Peyer's patch (tissue), 4 donors: ENCODE measurements at places on chromosomes 16 and 17. TPM values are rescaled to one million over a fixed set of nuclear protein-coding genes. Genes with fewer than 3 reads are reported as not detected.

GRCh38 chr17:44798356-44798755 lies 31.7 kb downstream of the GJC1 start:
- H3K27ac ChIP-seq: peak overlapping the region; percentile 72
- DNase-seq: no peak
- no peaks in the 10 kb centered on the region for H3K36me3 ChIP-seq
- no peaks in the 10 kb centered on the region for H3K4me1 ChIP-seq

DNA sequence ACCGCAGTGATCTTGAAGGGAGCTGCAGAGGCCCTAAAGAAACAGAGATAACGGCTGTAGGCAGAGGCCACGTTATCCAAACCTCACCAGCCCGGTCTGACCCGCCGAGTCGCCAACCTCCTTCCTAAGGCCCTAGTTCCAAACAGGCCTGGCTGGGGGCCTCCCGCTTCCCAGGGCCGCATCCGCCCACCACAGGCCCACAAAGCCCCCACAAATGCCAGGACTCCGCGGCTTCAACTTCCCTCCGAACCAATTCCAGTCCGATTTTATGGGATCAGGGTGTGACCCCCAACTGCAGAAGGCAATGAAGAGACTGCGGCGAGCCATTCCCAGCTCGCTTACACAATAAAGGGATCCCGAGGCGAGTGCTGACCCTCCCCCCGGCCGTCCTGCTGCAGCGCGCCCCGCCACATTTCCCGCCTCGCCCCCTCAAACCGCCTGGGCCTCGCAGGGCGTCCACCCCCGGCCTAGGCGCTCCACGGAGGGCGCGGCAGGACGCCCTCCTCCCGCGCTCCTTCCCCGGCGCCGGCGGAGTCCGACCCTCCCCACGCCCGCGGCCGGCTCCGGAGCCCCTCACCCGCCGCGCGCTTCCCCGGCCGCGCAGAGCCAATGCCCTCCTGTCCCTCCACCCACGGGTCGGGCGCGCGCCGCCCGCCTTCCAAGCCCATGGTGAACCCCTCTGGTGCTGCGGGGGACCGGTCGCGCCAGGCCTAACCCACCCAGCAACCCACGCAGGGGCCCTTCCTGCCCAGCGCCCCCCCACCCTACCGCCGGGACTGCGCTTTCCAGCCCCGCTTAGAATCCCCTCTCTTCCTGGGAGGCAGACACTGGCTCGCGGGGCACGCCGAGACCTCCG lies 926 bp downstream of the MYH10 start:
- peaks cover 12% of the 10 kb centered on the region for H3K27me3 ChIP-seq
- no peaks in the 10 kb centered on the region for H3K36me3 ChIP-seq
- peaks cover 7% of the 10 kb centered on the region for H3K4me1 ChIP-seq
- peak overlapping the region; percentile 60 for H3K27ac ChIP-seq

- no peak for DNase-seq
- no peaks in the 10 kb centered on the region for H3K27me3 ChIP-seq
- no peaks in the 10 kb centered on the region for H3K4me1 ChIP-seq
- no peak overlapping the region for H3K27ac ChIP-seq
- H3K4me3 ChIP-seq: no peak overlapping the region
These were observed 8.1 kb upstream of the CAPN15 start for GRCh38 chr16:519425-519824.

DNA sequence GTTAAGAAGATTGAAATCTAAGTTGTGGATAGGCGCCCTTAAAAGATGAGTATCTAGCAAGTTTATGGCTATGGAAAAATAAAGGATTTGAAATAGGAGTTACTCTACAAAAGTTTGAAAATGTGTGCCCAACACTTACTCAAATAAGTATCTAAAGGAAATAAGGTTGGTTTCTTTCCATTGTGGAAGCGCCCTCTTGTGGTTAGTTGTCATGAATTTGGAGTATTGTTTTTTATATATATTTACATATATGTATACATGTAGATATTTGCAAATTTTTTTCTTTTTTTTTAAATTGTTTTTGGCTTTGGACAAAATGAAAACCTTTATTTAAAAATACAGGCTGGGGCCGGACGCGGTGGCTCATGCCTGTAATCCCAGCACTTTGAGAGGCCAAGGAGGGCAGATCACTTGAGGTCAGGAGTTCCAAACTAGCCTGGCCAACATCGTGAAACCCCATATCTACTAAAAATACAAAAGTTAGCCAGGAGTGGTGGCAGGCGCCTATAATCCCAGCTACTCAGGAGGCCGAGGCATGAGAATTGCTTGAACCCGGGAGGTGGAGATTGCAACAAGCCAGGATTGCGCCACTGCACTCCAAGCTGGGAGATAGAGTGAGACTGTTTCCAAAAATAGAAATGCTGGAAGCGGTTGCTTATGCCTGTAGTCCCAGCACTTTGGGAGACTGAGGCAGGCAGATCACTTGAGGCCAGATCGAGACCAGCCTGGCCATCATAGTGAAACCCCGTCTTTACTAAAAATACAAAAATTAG lies 24.0 kb upstream of the VPS4A start:
- no peaks in the 10 kb centered on the region for H3K36me3 ChIP-seq
- DNase-seq: peak; percentile 64
- H3K27ac ChIP-seq: peak overlapping the region; percentile 5
- H3K4me1 ChIP-seq: no peaks in the 10 kb centered on the region
- H3K4me3 ChIP-seq: no peak overlapping the region

GRCh38 chr16:69613378-69614154 lies 47.8 kb downstream of the NFAT5 start:
- peak overlapping the region; percentile 24 for H3K27ac ChIP-seq
- DNase-seq: no peak
- H3K4me1 ChIP-seq: no peaks in the 10 kb centered on the region
- H3K36me3 ChIP-seq: no peaks in the 10 kb centered on the region
- no peak overlapping the region for H3K4me3 ChIP-seq

DNA sequence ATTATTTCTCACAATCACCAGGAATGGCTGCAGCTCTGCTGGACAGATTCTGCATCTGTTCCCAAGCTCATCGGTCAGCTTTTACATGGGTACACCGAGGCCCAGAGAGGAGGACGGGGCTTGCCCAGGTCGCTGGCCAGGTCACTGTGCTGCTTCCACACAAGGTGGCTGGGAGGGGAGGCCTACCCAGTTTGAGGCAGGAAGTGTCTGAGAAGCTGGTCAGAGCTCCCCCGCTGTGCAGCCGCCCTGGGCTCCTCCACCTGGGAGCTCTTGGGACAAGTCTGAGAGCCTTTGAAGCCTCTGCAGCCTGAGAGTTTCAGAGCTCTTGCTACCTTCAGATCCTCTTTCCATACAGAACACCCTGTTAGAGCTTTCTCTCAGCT lies 143.3 kb downstream of the CLEC16A start:
- H3K4me3 ChIP-seq: no peak overlapping the region
- H3K27ac ChIP-seq: no peak overlapping the region
- H3K27me3 ChIP-seq: no peaks in the 10 kb centered on the region
- H3K36me3 ChIP-seq: no peaks in the 10 kb centered on the region

DNA sequence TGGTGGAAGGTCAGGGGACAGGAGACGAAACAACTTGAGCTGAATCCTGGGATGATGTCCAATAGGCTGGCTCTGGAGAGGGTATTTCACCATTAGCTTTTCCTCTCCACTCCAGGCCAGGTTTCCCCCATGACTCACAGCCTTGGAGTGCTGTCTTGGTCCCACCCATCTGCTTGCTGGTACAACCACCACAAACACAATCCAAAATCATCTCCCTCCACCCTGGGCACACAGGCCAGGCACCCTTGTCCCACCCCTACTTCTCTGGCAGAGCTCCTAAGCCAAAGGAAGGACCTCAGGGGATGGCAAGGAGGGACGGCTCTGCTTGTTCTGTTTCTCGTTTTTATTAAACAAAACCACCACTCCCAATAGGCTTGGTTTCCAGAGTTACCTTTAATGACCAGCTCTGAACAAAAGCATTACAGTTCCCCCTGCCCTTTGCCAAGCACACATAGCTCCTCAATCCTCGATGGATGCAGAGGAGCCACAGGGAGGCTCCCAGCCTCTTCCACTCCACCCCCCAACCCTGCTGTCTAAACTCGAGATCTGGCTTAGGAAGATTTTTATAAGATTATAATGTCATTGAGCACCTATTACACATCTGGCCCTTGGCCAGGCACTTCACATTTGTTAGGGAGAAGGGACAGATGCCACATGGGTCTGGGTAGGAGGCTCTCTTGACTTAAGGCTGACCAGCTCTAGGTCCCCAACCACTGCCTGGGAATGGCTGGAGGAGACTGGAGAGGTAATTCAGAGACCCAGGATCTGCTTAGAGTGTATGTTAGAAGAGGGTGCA lies 13.3 kb downstream of the CAVIN1 start:
- H3K27me3 ChIP-seq: no peaks in the 10 kb centered on the region
- H3K4me1 ChIP-seq: peaks cover 6% of the 10 kb centered on the region
- no peak for DNase-seq
- peak overlapping the region; percentile 18 for H3K27ac ChIP-seq
- H3K4me3 ChIP-seq: no peak overlapping the region

MMP28 gene
- 3.3 TPM for total RNA-seq

SLC12A3 gene
- not detected for total RNA-seq

POLR3K gene
- total RNA-seq: 3.3 TPM
